Cerebellar nuclear complex (tissue), 1 donor: ENCODE measurements at places on chromosomes 2 and 18.

- DNase-seq: no peak
These were observed 79.1 kb upstream of the KCNH7 start for GRCh38 chr2:162917626-162918025.

DNA sequence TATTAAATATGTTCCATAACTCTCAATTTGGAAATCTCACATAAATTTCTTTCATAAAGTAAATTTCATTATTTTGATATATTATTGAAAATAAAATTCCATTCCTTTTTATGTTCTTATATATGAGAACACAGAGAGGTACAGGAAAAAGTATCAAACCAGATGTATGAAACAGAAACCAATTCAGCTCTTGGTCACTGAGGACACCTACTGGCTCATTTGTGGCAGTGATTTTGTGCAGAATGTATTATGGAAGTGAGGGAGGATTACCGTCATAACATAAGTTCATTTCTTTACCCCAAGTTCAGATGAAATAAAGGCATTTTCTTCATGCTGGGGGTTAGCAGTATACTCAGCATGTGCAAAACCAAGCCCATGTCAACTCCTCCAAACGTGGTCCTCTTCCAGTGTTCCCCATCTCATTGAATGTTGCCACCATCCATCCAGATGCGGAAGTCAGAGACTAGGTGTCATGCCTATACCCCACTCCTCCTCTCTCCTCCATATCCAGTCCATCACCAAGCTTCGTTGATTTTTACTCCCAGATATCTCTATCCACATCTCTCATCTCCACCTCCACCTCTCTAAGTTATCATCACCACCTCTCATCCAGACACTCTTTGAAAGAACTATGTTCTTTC lies 41.7 kb upstream of the MALL start:
- no peak for DNase-seq

DNA sequence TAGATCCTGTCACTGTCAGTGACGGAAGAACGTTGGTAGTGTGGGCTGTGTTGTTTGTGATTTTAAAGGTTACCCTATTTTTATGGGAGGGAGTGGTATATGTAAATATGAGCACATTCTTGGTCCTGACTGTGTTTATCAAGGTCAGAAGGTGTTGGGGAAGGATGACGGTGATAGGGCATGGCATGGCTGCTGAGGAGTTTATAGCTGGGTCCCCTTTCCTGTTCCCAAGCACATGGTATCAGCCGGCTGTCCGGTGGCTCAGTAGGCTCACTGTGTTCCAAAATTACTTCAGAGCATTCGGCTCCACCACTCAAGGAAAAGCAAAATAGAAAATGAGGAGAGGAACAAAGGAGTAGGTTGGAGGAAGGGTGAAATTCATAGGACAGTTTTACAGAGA lies 28.6 kb downstream of the IRS1 start:
- DNase-seq: no peak

DNA sequence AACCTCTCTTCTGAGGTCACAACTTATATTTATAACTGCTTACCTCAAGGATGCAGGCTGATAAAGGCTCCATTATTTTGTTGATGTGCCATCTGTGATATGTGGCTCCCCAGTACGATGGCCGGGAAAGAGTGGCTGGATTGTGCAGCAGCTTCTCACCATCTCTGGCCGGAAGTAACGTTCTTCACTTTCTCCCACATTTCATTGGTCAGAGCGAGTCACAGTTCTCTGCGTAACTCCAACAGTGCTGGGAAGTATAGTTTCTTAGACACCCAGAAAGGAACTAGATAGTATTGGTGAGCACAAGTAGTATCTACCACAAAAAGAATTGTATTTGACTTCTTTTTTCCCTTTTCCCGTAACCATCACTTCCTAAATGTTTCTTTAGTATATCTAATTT lies 28.7 kb downstream of the ZSWIM2 start:
- no peak for DNase-seq

DNA sequence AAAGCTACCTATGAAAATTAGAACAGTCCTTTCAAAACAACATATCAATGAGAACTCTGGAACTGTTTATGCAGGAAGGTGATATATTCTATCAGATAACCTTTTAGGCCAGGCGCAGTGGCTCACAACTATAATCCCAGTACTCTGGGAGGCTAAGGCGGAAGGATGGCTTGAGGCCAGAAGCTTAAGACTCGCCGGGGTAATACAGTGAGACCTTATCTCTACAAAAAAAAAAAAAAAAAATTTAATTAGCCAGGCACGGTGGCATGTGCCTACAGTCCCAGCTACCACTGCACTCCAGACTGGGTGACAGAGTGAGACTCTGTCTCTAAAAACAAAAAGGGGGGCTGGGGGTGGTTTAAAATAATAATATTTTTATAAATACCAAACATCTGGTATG lies 77.9 kb downstream of the OSBPL1A start:
- DNase-seq: no peak

DNA sequence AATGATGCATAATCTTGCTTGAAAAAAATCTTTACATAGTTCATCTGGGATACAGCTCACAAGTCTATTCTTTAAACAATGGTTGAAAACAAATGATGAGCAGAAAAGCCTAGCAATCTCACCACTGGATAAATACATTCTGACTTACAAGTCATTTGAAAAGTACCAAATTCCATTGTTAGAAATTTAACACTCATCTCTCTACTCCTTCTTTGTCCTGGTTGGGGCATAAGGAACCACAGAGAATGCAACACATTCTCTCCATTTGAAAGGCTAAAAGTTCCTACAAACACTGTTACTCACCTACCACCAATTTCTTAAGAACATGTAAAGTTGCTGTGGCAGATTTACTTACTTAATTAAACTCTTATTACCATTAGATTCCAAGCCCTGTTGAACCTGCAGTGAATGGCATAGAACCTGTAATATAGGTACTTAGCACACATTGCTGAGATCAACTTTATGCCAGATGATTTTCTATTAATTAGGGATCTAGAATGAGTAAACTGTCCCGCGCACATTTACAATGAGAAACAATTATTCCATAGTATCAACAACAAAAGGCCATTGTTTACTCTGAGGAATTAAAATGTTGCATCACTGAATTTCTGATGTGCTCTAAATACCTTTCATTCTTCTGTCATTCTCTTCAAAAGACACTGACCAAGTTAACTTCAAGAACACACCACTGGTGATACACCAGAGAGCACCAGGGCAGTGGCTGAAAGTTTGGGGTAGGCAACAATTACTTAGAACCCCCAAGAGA lies 69.6 kb downstream of the CABYR start:
- DNase-seq: no peak

GRCh38 chr2:28507796-28508764 lies 12.2 kb downstream of the PLB1 start:
- no peak for DNase-seq

DNA sequence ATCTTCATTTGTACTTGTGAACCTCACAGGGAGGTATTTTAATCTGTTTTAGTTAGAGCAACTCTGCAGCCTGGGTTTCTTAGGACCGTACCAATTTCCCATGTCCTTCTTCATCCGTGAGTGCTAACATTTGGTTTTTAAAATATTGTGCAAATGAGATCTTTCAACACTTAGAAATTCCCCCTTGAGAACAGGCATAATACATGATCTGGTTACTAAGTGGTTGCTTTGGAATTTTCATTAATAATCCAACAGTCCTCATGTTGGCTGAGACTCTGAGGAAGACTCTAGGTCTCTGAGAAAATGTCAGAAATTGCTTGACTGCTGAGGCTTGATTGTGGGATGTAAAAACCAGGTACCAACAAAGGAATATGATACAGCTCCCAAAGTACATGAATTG lies 125.6 kb upstream of the CDCA7 start:
- no peak for DNase-seq

DNA sequence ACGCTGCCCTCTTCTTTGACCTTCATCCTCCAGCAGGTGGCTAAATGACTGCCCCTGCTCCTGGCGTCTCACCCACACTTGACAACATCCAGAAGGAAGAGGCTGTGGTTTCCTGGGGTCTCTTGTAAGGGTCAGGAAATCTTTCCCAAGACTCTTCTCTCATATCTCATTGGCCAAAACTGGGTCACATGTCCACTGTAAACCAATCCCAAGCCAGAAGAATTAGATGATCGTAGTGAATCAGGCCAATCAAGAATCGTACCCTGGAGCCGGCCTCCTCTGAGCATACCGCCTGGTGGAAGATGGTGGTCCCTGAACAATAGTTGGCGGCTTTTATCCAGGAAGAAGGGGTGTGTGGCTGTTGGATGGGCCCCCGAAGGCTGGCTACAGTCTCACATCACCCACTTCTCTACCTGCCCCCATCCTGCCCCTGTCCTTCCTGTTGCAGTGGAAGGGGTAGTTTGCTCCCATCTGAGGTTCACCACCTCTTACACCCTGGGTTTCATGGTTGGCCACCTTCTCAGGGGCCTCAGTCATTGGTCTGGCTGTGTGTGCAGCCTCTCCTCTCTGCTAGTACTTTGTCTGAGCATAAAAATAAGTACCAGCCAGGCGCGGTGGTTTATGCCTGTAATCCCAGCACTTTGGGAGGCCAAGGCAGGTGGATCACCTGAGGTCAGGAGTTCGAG lies 3.8 kb downstream of the SAG start:
- no peak for DNase-seq

GRCh38 chr2:118274841-118275510 lies 186.7 kb downstream of the INSIG2 start:
- DNase-seq: no peak

GRCh38 chr2:176138923-176139660 lies 9.6 kb downstream of the HOXD8 start:
- no peak for DNase-seq

GRCh38 chr2:27021253-27022049 lies 11.3 kb upstream of the TMEM214 start:
- DNase-seq: no peak

DNA sequence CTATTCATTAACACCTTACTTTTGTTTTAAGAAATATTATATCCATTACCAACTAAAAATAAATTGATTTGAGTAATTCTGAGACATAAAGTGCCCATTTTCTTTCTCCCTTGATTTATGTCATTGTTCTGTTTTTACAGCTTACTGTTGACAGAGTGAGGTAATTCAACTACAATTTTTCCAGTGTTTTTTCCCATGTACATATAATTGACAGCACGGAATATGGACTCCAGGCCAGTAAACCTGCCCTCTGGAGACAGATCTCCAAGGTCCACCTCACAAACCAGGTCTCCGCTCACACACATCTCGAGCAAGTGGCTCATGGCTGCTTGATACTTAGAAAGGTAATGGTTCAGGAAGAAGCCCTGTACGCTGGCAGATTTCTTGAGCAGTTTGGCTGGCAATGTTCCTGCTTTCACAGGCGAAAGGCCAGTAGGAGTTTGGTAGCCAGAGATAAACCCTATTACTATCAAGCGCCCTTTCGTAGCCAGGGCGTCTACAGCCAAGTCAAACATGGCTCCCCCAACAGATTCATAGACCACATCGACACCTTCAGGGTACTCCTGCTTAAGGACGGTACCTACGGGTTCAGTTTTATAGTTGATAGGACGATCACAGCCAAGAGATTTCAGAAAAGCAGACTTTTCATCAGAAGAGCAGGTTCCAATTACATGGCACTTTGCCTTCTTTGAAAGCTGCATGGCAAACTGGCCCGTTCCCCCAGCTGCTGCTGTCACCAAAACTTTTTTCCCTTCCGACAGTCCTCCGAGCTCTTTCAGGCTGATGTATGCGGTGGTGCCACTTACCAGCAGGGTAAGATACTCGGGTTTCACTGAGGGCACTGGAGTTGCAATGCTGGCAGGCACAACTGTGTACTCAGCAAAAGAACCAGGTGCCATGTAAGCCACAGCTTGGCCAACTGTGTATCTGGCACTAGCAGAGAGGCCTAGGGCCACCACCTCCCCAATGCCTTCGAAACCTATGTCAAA lies 7.4 kb downstream of the PTGR3 start:
- no peak for DNase-seq

DNA sequence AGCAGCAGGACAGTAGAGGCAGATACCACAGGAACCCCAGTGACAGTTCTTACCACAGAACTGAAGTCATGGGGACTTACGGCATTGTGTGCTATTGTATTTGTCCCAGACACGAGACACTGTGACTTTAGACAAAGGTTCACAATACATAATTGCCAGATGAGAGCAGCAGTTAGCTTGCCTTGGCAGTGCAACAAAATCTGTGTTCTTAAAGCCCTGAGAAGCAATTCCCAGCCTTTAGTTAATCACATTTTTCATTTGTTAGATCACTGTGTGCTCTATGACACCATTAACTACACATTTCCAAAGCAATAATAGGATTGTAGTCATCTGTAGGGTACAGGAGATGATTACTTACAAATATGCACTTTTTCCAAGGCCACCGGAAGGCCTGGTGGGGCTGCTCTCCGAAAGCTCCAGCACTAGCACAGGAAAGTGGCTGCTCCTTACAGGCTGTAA lies 97.5 kb upstream of the LDLRAD4 start:
- no peak for DNase-seq

GRCh38 chr18:73917046-73917445 lies 230.6 kb downstream of the FBXO15 start:
- DNase-seq: no peak

DNA sequence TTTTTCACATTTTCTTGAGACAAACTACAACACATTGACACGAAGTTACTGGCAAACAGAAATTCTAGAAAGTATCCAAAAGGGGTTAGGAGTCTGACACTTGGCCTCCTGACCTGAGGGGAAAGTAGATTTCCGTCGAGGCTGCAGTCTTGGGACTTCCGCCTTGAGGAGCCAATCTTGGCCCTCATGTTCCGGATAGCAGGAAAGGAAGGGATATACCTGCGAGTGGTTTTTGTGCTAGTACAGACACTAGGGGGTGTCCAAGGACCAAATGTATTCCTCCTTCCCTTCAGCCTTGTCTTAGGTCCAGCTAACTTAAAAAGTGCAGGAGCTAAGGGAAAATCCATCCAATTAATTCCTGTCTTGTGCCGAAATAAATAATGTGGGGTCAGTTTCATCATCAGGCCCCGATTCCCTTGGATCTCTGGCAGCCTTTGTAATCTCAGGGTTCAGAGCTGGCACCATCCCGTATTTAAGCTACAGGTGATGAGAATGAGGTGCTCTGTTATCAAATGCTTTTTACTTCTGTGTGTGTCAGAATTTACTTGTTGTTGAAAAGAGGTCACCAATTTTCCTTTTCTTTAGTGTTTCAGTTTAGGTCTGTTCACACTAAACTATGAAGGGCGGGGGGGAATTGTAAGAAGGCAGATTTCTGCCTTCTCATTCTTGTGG lies 330.2 kb upstream of the FANCL start:
- DNase-seq: no peak

DNA sequence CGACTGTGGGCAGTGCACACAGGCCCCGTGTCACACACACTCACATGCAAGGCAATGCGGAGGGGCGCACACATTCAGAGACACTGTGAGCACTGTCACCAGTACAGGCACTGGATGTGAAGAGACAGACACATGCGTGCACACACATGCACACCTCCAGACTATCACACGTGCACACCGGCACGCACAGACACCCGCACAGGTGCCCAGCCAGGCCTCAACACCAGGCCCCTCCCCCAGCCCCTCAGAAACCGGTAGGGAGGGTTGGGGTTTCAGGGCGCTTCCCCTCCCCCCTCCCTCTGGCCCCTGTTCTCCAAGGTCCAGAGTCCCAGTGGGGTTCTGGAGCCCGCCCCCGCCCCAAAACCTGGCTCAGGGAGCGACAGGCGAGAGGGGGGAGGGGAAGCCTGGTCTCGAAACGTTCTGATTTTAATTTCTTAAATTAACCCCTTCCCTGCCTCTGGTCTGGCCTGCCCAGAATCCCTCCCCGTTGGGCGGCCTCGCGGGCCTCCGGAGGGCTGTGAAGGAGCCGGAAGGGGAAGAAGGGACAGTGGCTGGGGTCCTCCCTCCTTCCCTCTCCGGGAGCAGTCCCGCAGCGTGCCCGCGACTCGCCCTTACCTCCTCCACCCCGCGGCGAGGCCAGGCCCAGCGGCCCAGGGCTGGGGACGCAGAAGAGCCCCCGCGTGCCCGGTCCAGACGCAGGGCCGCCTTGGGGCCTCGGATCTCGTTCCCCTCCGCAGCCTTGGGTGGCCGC lies 558 bp downstream of the FBXO41 start:
- no peak for DNase-seq

GRCh38 chr2:217714287-217714751 lies 288.5 kb downstream of the TNS1 start:
- DNase-seq: no peak
